Esophagus squamous epithelium (tissue), 5 donors: ENCODE measurements at places on chromosomes 4 and X. TPM values are rescaled to one million over a fixed set of nuclear protein-coding genes. Genes with fewer than 3 reads are reported as not detected.
A peak's percentile ranks its signal among the peaks of the same experiment; 100 is the strongest.

GRCh38 chrX:8692871-8693270 lies 39.1 kb downstream of the ANOS1 start:
- H3K27ac ChIP-seq, result no peak overlapping the region
- no peaks in the 10 kb centered on the region for H3K36me3 ChIP-seq
- H3K4me1 ChIP-seq, result no peaks in the 10 kb centered on the region
- no peaks in the 10 kb centered on the region for H3K27me3 ChIP-seq
- DNase-seq, result no peak

GRCh38 chrX:40663880-40664630 lies 16.7 kb upstream of the CXorf38 start:
- H3K36me3 ChIP-seq, result peaks cover 84% of the 10 kb centered on the region
- no peak overlapping the region for H3K27ac ChIP-seq
- DNase-seq, result no peak

GRCh38 chr4:6942238-6942800 lies 32.7 kb downstream of the TBC1D14 start:
- H3K36me3 ChIP-seq, result peaks cover 17% of the 10 kb centered on the region
- no peaks in the 10 kb centered on the region for H3K27me3 ChIP-seq

DNA sequence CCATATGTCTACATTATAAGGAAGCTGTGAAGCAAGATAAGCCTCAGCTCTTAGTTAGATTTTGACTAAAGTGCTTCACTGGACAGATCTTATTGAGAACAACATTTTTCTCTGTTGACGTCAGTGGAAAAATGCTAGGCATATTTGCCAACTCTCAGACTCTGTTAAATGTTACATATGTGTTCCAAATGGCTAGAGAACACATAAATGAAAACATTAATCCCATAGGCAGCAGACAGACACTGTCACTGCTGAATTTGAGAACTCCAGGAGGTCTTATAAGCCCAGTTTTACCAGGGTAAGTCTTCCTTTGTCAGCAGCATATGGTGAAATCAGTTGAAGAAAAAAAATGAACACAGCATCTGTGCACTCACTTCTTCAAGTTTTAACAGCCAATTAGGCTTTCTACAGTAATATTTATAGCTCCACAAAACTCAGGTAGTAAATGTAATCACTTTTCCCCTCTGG lies 186.9 kb downstream of the CAMK2D start:
- no peaks in the 10 kb centered on the region for H3K27me3 ChIP-seq
- no peak for DNase-seq
- H3K4me1 ChIP-seq, result peaks cover 7% of the 10 kb centered on the region
- no peak overlapping the region for H3K4me3 ChIP-seq
- no peaks in the 10 kb centered on the region for H3K36me3 ChIP-seq

CD38 gene
- total RNA-seq, result 1.1 TPM

GRCh38 chr4:136412708-136413107 lies 1119.6 kb downstream of the PCDH18 start:
- no peaks in the 10 kb centered on the region for H3K36me3 ChIP-seq
- DNase-seq, result no peak
- H3K27me3 ChIP-seq, result no peaks in the 10 kb centered on the region
- no peaks in the 10 kb centered on the region for H3K4me1 ChIP-seq

GRCh38 chr4:106056914-106057313 lies 161.6 kb downstream of the NPNT start:
- H3K4me1 ChIP-seq, result no peaks in the 10 kb centered on the region
- no peaks in the 10 kb centered on the region for H3K36me3 ChIP-seq
- DNase-seq, result no peak
- H3K4me3 ChIP-seq, result no peak overlapping the region

PPARGC1A gene
- 4.0 TPM for total RNA-seq

- H3K4me3 ChIP-seq, result no peak overlapping the region
- no peak overlapping the region for H3K27ac ChIP-seq
- DNase-seq, result no peak
- no peaks in the 10 kb centered on the region for H3K27me3 ChIP-seq
- H3K4me1 ChIP-seq, result peaks cover 5% of the 10 kb centered on the region
These were observed 600 bp upstream of the BEX2 start for GRCh38 chrX:103311399-103311780.

COL4A5 gene
- 10.7 TPM for total RNA-seq

- H3K27ac ChIP-seq, result no peak overlapping the region
- no peak for DNase-seq
- H3K36me3 ChIP-seq, result no peaks in the 10 kb centered on the region
These were observed 27.8 kb upstream of the SMIM10 start for GRCh38 chrX:134963041-134963440.

DNA sequence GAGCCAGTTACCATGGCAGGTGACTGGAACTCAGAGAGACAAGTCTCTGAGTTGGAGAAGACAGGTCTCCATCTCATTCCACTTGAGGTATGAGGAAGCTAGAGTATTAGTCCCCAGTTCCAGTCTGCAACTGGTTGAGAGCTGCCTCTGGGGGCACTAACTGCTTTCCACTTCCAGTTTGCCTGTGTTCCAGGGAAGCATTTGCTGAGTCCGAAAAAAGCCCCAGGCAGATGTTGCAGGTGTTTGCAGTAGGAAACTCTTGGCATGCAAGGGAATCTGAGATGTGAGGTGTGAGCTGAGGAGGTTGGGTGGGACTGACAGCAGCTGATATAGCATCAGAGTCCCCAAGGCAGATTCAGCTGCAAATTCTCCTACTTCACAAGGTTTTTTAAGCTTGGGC lies 272.2 kb upstream of the CASK start:
- no peaks in the 10 kb centered on the region for H3K4me1 ChIP-seq
- no peaks in the 10 kb centered on the region for H3K27me3 ChIP-seq
- no peaks in the 10 kb centered on the region for H3K36me3 ChIP-seq
- no peak overlapping the region for H3K27ac ChIP-seq
- DNase-seq, result no peak

RHOXF1 gene
- not detected for total RNA-seq

GRCh38 chr4:106316773-106317409 lies 541 bp downstream of the AIMP1 start:
- H3K27ac ChIP-seq, result peak overlapping the region; percentile 98
- peaks cover 51% of the 10 kb centered on the region for H3K4me1 ChIP-seq
- no peaks in the 10 kb centered on the region for H3K36me3 ChIP-seq
- DNase-seq, result no peak
- peak overlapping the region; percentile 86 for H3K4me3 ChIP-seq

PNMA5 gene
- not detected for total RNA-seq

RNF128 gene
- total RNA-seq, result 5.9 TPM

RPL9 gene
- total RNA-seq, result 5,119 TPM

DNA sequence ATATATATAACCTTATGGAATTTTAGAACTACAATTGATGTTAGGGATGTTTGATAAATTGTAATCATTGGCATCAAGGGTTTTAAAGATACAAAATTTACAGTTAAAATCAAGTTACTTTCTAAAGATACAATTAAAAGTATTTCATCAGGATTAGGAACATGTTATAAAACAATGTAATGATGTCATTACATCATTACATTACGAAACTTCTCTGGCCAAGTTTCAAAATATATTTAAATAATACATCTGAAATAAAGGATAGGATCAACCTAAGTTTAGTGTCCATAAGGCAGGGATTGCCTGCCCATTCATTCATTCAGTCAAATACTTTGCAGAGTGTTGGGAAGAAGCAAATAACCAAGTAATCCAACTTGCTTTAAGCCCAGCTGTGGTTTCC lies 75.1 kb downstream of the TENM3 start:
- H3K4me3 ChIP-seq, result no peak overlapping the region
- H3K36me3 ChIP-seq, result no peaks in the 10 kb centered on the region
- H3K4me1 ChIP-seq, result no peaks in the 10 kb centered on the region
- no peak overlapping the region for H3K27ac ChIP-seq

- H3K36me3 ChIP-seq, result no peaks in the 10 kb centered on the region
- no peaks in the 10 kb centered on the region for H3K27me3 ChIP-seq
- H3K27ac ChIP-seq, result no peak overlapping the region
- no peaks in the 10 kb centered on the region for H3K4me1 ChIP-seq
- no peak overlapping the region for H3K4me3 ChIP-seq
These were observed 28.6 kb upstream of the UTP14A start for GRCh38 chrX:129877401-129877800.

- H3K4me1 ChIP-seq, result no peaks in the 10 kb centered on the region
- DNase-seq, result no peak
- H3K4me3 ChIP-seq, result no peak overlapping the region
These were observed 143.4 kb downstream of the CDS1 start for GRCh38 chr4:84726356-84726755.
